ENCODE measurements at places on chromosomes 16 and 17. TPM values are rescaled to one million over a fixed set of nuclear protein-coding genes. Genes with fewer than 3 reads are reported as not detected.
A peak's percentile ranks its signal among the peaks of the same experiment; 100 is the strongest.

EEF2K gene
- total RNA-seq, result 30.2 TPM

DNA sequence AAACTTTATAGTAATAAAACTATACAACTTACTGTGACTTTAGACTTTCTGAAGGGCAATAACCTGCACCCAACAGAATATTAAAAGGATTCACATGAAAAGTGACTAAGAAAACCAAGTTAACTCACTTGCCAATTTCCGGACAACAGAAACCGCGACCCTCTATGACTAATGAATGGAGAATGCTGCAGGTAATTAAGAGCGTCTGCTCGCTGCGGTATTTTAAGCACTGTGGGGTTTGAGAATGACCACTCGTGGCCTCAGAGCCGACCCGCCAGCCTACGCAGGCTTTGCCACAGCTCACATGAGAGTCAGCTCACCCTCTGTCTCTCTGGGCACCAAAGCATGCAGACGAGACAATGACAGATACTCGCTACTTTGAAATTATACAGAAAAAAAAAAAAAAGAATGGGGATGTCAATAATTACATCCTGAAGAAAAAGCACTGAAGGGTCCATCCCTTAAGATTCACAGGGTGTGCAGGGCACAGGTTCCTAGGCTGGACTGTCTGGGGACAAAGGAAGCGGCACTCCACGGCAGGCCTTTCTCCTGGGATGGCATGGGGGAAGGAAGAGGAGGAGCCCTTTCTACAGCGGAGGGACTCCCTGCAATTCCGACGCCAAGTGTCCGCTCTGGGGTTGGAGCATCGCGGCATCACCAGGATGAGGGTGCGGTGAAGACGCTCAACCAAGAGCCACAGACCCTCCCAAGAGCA, 35.0 kb downstream of the ZCCHC14 start:
- no peak overlapping the region for H3K27ac ChIP-seq
- H3K4me3 ChIP-seq, result no peak overlapping the region
- H3K4me1 ChIP-seq, result peaks cover 2% of the 10 kb centered on the region

GRCh38 chr16:69748694-69749345, 5.9 kb downstream of the NOB1 start:
- H3K27ac ChIP-seq, result no peak overlapping the region
- no peak overlapping the region for H3K4me3 ChIP-seq
- peaks cover 54% of the 10 kb centered on the region for H3K36me3 ChIP-seq
- H3K4me1 ChIP-seq, result no peaks in the 10 kb centered on the region
- DNase-seq, result no peak
- H3K27me3 ChIP-seq, result no peaks in the 10 kb centered on the region

TOX3 gene
- 21.2 TPM for total RNA-seq

CDRT15L2 gene
- not detected for total RNA-seq

DNA sequence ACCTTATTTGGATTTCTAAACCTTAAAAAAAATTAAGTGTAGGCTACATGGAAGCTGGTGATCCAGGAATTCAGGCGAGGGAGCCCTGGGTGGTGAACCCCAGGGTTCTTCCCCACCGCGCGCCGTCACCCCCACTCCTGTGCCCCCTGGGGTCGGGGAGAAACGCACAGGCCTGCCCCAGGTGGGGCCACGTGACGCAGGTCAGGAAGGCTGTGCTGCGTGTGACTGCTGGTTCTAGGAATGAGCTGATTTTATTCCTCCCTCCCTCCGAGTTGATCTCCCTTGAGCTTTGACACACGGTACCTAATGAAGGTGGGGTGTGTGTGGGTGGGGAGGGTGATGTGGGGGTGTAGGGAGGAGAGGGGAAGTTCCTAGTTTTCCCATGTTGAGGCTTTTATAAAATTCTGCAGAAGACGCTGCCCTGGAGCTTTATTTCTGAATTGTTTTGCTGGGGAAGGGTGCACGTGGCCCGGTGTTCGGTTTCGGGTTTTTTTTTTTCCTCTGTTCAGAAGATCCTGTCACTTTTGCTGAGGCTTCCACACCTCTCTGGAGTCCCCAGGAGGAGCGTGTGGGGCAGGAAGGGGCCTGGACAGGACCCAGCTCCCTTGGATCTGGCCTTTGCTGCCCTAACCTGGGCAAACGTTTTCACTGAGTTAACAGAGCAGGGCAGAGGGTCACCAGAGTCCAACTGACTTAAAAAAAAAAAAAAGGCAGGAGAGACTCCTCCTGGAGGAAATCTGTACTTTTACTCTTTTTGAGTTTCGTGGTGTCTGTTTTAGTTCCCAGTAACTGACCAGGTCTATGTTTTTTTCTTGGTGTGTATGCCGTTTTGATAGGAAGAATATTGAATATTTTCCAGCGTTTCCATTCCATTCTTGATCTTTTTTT, 55.8 kb upstream of the GSE1 start:
- H3K27ac ChIP-seq, result no peak overlapping the region
- H3K27me3 ChIP-seq, result no peaks in the 10 kb centered on the region
- H3K4me1 ChIP-seq, result no peaks in the 10 kb centered on the region
- H3K36me3 ChIP-seq, result no peaks in the 10 kb centered on the region
- no peak for DNase-seq
- peak overlapping the region; percentile 98 for H3K4me3 ChIP-seq

DNA sequence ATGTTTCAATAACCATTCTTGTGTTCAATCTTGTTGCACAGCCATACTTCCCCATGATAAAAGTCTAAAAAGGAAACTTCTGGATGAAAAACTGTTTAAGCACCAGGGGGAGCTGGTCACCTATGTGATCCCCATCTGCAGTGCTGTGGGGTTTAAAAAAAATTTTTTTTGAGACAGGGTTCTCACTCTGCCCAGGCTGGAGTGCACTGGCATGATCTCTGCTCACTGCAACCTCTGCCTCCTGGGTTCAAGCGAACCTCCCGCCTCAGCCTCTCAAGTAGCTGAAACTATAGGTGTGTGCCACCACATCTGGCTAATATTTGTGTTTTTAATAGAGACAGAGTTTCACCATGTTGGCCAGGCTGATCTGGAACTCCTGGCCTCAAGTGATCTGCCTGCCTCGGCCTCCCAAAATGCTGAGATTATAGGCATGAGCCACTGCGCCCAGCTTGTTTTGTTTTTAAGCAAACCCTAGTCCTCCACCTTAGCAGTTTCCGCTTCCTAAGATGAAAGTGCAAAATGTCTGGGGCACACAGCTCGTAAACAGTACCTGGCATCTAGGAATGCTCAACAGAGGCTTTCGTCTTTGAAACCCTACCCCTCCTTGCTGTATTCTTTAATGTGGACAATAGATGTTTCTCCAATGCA, 25.4 kb downstream of the DNAJA2 start:
- no peak overlapping the region for H3K27ac ChIP-seq
- H3K27me3 ChIP-seq, result no peaks in the 10 kb centered on the region
- no peak overlapping the region for H3K4me3 ChIP-seq
- no peaks in the 10 kb centered on the region for H3K4me1 ChIP-seq

UMOD gene
- not detected for total RNA-seq

NHLRC4 gene
- 0.76 TPM for total RNA-seq

CACNG3 gene
- not detected for total RNA-seq

DNA sequence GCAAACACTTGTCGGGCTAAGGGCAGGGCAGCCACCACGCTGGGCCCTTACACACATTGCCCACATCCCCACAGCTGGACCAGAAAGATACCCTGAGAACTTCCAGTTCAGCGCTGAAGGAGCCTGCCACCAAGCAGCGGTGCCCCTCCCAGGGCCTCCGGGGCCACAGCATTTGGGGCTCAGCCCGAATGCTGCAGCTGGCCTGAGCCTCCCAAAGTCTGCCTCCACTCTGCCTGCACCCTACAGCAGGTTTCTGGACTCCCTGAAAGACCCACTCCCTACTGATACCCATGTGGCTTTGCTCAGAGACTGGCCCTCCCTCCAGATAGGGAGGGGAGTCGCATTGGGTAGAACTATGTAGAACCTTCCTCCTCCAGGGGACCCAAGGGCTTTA, 1.5 kb downstream of the MCRIP1 start:
- no peak overlapping the region for H3K27ac ChIP-seq
- 0 out of 2 replicates have a peak overlapping the region, but pooled peaks have one; percentile 97 for H3K4me3 ChIP-seq
- H3K27me3 ChIP-seq, result 0 out of 2 replicates have a peak, but pooled peaks cover 2% of the 10 kb centered on the region
- H3K4me1 ChIP-seq, result peaks cover 5% of the 10 kb centered on the region
- no peak for DNase-seq
- no peaks in the 10 kb centered on the region for H3K36me3 ChIP-seq

GRCh38 chr17:45432405-45433158, at the start of gene ARHGAP27:
Gene ARHGAP27 (minus strand): TSS chr17:45432870. CDS start chr17:45430279, 2,591 bp downstream.
- DNase-seq, result no peak
- peaks cover 4% of the 10 kb centered on the region for H3K36me3 ChIP-seq
- H3K4me1 ChIP-seq, result peaks cover 18% of the 10 kb centered on the region
- H3K27me3 ChIP-seq, result peaks cover 47% of the 10 kb centered on the region
- H3K4me3 ChIP-seq, result peak within 1 kb of the TSS; percentile 54

DNA sequence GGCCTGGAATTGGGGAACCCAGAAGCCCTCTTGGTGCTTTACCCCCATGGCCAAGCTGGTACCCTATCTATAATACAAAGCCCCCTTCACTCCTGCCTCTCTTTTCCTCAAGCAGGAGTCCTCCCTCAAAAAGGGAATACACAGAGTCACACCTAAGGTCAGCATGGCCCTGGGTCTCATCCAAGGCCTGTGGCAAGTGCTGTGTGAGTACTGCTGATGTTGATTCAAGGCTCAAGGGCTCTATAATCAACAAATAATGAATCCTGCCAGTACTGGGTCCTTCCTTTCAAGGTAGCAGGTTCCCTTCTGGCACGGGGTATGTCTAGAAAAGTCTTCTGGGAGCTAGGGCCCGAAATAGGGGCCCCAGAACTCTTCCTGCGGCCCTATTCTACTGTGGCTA, 187.3 kb downstream of the CYB561 start:
- no peaks in the 10 kb centered on the region for H3K36me3 ChIP-seq
- H3K27me3 ChIP-seq, result no peaks in the 10 kb centered on the region
- H3K27ac ChIP-seq, result no peak overlapping the region
- no peaks in the 10 kb centered on the region for H3K4me1 ChIP-seq

CACNG1 gene
- not detected for total RNA-seq

TNFRSF13B gene
- not detected for total RNA-seq

CPNE7 gene
- total RNA-seq, result 23.7 TPM

TMEM98 gene
- total RNA-seq, result 86.1 TPM

ALG1 gene
- total RNA-seq, result 34.8 TPM

AMZ2 gene
- total RNA-seq, result 66.4 TPM

DNA sequence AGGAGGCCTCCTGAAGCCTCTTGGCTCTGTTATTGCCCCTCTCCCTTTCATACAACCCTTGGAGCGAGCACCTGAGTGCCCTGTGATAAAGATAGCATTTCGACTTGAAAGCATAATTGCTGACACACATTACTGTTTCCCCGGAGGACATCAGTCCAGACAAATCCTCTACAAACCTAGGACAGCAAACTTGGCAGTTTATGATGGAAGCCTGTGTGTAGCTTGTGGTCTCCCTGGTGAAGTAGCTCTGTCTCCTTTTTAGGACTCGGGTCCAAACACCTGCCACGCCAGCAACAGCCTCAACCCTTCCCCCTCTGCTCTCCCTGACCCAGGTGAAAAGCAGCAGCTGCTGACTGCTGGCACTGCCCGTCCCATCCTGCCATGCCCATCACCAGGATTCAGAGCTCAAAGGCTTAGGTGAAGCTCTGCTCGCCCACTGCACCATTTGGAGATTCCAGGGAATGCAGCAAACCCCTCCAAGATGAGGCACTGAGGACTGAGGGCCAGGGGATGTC, 55.9 kb downstream of the IRX6 start:
- H3K4me1 ChIP-seq, result no peaks in the 10 kb centered on the region
- no peak for DNase-seq
- no peaks in the 10 kb centered on the region for H3K27me3 ChIP-seq
- H3K4me3 ChIP-seq, result no peak overlapping the region
- H3K36me3 ChIP-seq, result no peaks in the 10 kb centered on the region

- peaks cover 11% of the 10 kb centered on the region for H3K4me1 ChIP-seq
- H3K27me3 ChIP-seq, result no peaks in the 10 kb centered on the region
- no peak for DNase-seq
- H3K4me3 ChIP-seq, result no peak overlapping the region
Observed at GRCh38 chr17:57603546-57603945, 141.6 kb downstream of the CCDC182 start.

- no peak overlapping the region for H3K4me3 ChIP-seq
- H3K4me1 ChIP-seq, result no peaks in the 10 kb centered on the region
- no peaks in the 10 kb centered on the region for H3K36me3 ChIP-seq
- no peaks in the 10 kb centered on the region for H3K27me3 ChIP-seq
Observed at GRCh38 chr17:2695961-2696760, 15.4 kb downstream of the CLUH start.

DNA sequence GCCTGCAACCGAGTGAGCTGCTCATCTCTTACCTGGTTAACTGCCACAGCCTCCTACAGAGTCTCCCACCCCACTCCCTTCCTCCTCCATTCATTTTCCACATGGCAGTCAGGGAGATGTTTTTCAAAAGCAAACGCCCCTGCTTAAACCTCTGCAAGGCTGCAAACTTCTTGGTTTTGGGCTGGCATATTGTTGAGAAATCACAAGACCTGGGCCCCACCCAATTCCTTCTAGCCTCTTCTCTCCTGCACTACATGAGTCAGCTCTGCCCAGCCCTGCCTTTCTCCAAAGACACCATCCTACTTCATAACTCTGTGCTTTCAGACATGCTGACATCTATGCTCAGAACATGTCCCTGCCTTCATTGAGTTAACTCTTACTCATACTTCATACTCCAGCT, 136.1 kb downstream of the SPACA3 start:
- no peak overlapping the region for H3K4me3 ChIP-seq
- H3K36me3 ChIP-seq, result no peaks in the 10 kb centered on the region
- no peak for DNase-seq
- H3K4me1 ChIP-seq, result no peaks in the 10 kb centered on the region
- H3K27ac ChIP-seq, result no peak overlapping the region

RND2 gene
- 56.8 TPM for total RNA-seq

- peak; percentile 67 for DNase-seq
- H3K4me1 ChIP-seq, result peaks cover 2% of the 10 kb centered on the region
- peak overlapping the region; percentile 21 for H3K27ac ChIP-seq
Observed at GRCh38 chr17:67528751-67529436, 151.8 kb downstream of the PITPNC1 start.

DNA sequence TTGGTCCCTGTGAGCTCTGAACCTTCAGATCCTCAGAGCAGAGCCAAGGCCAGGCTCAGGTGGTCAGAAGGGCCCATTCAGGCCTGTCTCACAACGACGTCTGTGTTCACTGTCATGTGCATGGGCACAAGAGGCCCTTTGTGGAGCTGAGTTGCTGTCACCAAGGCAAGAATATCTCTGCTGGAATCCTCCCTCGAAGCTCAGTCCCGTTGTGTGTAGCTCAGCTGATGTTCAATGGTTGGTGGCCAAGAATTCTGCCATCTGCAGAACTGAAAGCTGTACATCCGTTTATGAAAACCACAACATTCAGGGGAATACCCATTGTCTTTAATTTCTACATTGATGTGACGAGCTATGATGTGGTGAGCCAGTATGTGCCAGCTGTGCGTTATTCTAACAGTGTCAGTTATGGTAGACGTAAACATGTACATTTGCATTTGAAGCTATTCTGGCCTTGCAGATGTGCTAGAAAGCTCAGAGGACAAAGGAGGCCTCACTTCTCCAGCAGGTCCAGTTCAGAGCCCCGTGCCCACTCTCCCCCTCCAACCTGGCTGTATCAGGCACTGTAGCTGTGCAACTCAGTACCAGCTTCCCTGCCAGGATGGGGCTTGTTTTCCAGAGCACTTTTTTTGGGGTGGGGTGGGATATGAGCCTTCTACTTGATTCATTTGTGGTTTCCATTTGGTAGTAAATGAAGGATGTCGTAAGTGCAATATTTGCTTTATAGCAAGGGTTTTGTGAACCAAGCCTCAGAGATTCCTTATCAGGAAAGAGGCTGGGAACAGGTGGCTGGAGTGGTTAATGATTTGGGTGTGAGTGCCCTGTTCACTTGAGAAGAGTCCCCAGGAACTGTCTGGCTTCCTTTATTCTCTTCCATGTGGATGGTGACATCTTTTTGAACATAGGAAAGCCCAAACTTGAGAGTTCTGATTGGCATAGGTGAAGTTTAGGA, 56.1 kb downstream of the B9D1 start:
- DNase-seq, result no peak
- H3K27me3 ChIP-seq, result no peaks in the 10 kb centered on the region
- no peaks in the 10 kb centered on the region for H3K36me3 ChIP-seq
- no peaks in the 10 kb centered on the region for H3K4me1 ChIP-seq

RAB11FIP4 gene
- total RNA-seq, result 53.2 TPM

Data from H1 (cell line).